Upper lobe of right lung (tissue), 1 donor: ENCODE measurements at places on chromosomes 7 and 10. TPM values are rescaled to one million over a fixed set of nuclear protein-coding genes. Genes with fewer than 3 reads are reported as not detected.

DNA sequence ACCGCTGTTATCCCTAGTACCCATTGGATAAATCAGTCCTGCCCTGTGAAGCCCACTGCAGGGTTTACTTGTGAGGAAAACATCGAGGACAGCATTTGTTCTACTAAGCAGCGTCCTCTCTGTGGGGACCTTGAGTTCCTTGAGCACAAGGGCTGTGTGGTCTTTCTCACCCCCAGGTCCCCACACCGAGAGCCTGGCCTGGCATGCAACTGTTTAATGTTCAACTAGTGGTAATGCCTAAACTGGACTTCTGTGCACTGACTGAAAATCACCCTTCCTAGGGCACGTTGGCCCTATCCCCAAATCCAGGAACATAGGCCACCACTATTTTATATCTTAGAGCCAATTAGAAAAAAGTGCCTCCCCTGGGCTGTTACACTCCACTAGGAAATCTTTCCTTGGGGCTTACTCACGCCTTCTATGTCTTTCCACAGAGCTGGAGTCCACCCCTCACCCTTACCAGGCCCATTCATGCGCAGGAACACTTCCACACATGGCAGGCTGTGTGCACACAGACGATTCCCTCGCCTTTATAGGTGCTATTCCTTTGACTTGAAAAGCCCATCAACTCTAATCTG is 1.7 kb upstream of the TMEM213 start:
- no peak overlapping the region for H3K4me3 ChIP-seq
- H3K27me3 ChIP-seq: no peaks in the 10 kb centered on the region
- no peaks in the 10 kb centered on the region for H3K4me1 ChIP-seq
- no peak for DNase-seq

GRCh38 chr10:8691498-8692017 is 637.1 kb downstream of the GATA3 start:
- no peak overlapping the region for H3K4me3 ChIP-seq
- no peaks in the 10 kb centered on the region for H3K27me3 ChIP-seq
- H3K27ac ChIP-seq: no peak overlapping the region
- DNase-seq: no peak
- no peaks in the 10 kb centered on the region for H3K4me1 ChIP-seq
- no peaks in the 10 kb centered on the region for H3K36me3 ChIP-seq

- no peaks in the 10 kb centered on the region for H3K27me3 ChIP-seq
- peak overlapping the region; percentile 66 for H3K27ac ChIP-seq
- H3K4me3 ChIP-seq: peak overlapping the region; percentile 61
- H3K36me3 ChIP-seq: no peaks in the 10 kb centered on the region
- H3K4me1 ChIP-seq: peaks cover 7% of the 10 kb centered on the region
Observed at GRCh38 chr7:149714910-149715471, 58.4 kb downstream of the ZNF467 start.

GRCh38 chr7:131769241-131769640 is 212.8 kb upstream of the PODXL start:
- H3K4me3 ChIP-seq: no peak overlapping the region
- no peak for DNase-seq
- no peaks in the 10 kb centered on the region for H3K27me3 ChIP-seq
- no peaks in the 10 kb centered on the region for H3K4me1 ChIP-seq

- H3K27ac ChIP-seq: no peak overlapping the region
- no peak for DNase-seq
- no peaks in the 10 kb centered on the region for H3K4me1 ChIP-seq
- peaks cover 9% of the 10 kb centered on the region for H3K36me3 ChIP-seq
Observed at GRCh38 chr7:29511851-29512250, 51.8 kb upstream of the PRR15 start.

GRCh38 chr7:112905950-112906349 is 115.8 kb upstream of the TMEM168 start:
- no peaks in the 10 kb centered on the region for H3K27me3 ChIP-seq
- no peaks in the 10 kb centered on the region for H3K36me3 ChIP-seq
- no peak overlapping the region for H3K27ac ChIP-seq
- no peak for DNase-seq
- H3K4me3 ChIP-seq: no peak overlapping the region

- DNase-seq: no peak
- H3K27ac ChIP-seq: no peak overlapping the region
- H3K27me3 ChIP-seq: peaks cover 6% of the 10 kb centered on the region
- H3K36me3 ChIP-seq: no peaks in the 10 kb centered on the region
Observed at GRCh38 chr10:14302035-14302434, 28.7 kb downstream of the FRMD4A start.

DNA sequence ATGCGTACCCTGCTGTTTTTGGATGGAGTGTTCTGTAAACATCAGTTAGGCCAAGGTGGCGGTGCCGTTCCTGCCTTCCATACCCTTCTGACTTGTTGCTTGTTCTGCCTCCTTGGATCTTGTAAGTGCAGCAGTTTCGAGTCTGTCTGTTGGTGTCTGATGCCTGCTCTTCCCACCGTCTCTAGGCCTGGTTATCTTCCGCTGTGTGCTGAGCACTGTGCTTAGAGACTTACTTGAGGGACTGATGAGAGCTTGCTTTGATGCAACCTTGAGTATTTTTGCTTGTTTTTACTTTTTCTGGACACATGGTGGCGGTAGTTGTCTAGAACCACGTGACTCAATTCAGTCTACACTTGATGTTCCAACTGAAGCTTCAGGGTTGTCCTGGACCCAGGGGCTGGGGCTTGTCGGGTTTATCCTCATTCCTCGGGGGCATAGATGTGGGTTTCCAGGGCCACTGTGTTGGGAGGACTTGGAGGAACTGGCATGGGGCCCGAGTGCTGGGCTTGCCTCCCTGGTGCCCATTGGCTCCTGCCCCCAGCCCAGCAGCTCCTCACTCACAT is 14.4 kb upstream of the SPRN start:
- DNase-seq: no peak
- H3K36me3 ChIP-seq: no peaks in the 10 kb centered on the region
- no peak overlapping the region for H3K4me3 ChIP-seq
- H3K27ac ChIP-seq: no peak overlapping the region

DNA sequence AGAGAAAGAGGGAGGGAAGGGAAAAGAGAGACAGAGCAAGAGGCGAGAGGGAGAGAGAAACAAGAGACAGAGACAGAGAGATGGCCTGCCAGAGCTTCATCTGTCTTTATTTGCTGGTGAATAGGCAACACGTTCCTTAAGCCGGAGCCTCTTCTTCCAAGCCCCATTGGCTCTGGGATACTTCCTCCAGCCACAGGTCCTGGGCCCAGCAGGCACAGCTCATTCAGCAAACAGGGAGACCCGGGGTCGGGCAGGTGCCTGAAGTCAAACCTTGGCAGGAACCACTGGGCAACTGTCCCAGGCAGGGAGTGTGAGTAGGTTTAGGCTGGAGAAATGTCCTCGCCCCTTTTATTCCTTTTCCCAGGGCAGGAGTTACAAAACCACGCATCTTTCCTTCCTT is 68.2 kb downstream of the MYL10 start:
- no peaks in the 10 kb centered on the region for H3K27me3 ChIP-seq
- no peak overlapping the region for H3K4me3 ChIP-seq
- no peaks in the 10 kb centered on the region for H3K36me3 ChIP-seq
- no peak overlapping the region for H3K27ac ChIP-seq
- DNase-seq: no peak

DNA sequence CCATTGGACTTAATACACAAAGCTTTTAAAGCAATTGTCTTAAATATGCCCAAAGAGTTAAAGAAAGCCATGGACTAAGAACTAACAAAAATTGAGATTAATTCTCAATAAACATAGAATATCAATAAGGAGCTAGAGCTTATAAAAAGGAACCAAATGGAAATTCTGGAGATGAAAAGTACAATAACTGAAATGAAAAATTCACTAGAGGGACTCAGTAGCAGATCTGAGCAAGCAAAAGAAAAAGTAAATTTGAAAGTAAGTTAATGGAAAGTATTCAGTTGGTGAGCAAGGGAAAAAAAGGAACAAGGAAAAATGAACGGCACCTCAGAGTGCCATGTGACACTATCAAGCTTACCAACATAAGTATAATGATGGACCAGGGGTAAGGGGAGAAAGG is 209.8 kb downstream of the FZD1 start:
- no peaks in the 10 kb centered on the region for H3K27me3 ChIP-seq
- H3K36me3 ChIP-seq: no peaks in the 10 kb centered on the region
- no peak for DNase-seq
- H3K27ac ChIP-seq: no peak overlapping the region
- H3K4me1 ChIP-seq: no peaks in the 10 kb centered on the region
- no peak overlapping the region for H3K4me3 ChIP-seq

DNA sequence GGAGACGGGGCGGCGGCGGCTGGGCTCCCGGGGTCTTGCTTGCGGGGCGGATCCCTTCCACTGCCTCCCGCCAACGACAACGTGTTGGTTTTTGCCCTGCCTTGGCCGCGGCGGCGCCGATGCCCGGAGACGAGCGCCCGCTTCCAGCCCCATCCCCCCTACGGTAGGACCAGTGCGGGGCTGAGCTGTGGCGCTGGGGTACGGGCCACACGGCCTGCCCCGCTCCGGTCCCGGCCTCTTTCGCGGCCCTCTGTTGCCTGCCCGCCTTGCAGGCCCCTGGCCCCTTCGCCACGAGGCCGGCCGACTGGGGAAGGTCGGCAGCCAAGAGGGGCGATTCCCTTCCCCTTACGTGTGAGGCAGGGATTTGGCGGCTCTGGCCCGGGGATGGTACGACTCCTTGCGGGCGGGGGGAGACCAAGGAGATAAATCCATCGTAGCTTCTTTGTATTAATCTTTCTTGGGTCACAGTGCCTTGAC is 488 bp downstream of the EIF4H start:
- peak overlapping the region; percentile 98 for H3K4me3 ChIP-seq
- peaks cover 28% of the 10 kb centered on the region for H3K36me3 ChIP-seq
- H3K4me1 ChIP-seq: peaks cover 59% of the 10 kb centered on the region
- H3K27ac ChIP-seq: peak overlapping the region; percentile 97
- no peaks in the 10 kb centered on the region for H3K27me3 ChIP-seq

- DNase-seq: no peak
- H3K36me3 ChIP-seq: no peaks in the 10 kb centered on the region
- no peak overlapping the region for H3K27ac ChIP-seq
- no peak overlapping the region for H3K4me3 ChIP-seq
Observed at GRCh38 chr7:94941844-94942632, 34.6 kb downstream of the PPP1R9A start.

DNA sequence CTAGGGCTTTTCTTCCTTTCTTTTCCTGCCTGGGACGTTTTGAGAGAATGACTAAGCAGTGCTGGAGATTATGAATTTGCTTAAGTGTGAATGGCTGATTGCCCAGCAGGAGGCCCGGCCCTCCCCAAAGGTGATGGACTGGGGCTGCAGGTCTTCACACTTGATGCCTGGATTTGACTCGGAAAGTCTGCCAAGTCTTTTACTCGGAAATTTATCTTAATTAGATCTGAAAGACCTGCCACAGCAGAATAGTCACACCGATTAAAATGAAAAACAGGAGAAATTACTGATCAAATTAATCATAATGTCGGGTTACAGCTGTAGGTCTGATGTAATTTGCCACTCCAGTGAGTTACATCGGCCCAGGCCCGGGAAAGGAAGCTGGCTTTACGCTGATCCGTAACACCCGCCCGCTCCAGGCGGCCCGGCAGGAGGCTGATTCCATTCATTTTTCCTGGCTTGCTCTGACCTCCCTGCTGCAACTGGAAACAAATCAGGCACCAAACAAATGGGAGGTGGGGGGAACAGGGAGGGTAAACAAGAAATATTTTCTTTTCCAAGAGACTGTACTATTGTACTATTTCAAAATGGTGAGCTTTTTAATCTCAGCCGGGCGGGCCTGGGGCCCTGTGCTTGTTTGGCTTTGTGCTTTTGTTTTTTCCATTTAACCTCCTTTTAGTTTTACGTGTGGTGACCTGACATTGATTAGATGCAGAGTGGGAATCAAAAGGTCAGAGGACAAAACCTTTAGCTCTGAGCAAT is 212.4 kb upstream of the YAE1 start:
- no peaks in the 10 kb centered on the region for H3K4me1 ChIP-seq
- no peaks in the 10 kb centered on the region for H3K36me3 ChIP-seq
- no peaks in the 10 kb centered on the region for H3K27me3 ChIP-seq

- H3K4me1 ChIP-seq: no peaks in the 10 kb centered on the region
- DNase-seq: no peak
- H3K4me3 ChIP-seq: no peak overlapping the region
- H3K36me3 ChIP-seq: no peaks in the 10 kb centered on the region
- no peaks in the 10 kb centered on the region for H3K27me3 ChIP-seq
- no peak overlapping the region for H3K27ac ChIP-seq
Observed at GRCh38 chr7:123600876-123601275, 745 bp upstream of the ASB15 start.

GRCh38 chr7:22277375-22277774 is 79.6 kb downstream of the RAPGEF5 start:
- no peak for DNase-seq
- H3K27me3 ChIP-seq: no peaks in the 10 kb centered on the region
- no peaks in the 10 kb centered on the region for H3K36me3 ChIP-seq
- no peaks in the 10 kb centered on the region for H3K4me1 ChIP-seq

DNA sequence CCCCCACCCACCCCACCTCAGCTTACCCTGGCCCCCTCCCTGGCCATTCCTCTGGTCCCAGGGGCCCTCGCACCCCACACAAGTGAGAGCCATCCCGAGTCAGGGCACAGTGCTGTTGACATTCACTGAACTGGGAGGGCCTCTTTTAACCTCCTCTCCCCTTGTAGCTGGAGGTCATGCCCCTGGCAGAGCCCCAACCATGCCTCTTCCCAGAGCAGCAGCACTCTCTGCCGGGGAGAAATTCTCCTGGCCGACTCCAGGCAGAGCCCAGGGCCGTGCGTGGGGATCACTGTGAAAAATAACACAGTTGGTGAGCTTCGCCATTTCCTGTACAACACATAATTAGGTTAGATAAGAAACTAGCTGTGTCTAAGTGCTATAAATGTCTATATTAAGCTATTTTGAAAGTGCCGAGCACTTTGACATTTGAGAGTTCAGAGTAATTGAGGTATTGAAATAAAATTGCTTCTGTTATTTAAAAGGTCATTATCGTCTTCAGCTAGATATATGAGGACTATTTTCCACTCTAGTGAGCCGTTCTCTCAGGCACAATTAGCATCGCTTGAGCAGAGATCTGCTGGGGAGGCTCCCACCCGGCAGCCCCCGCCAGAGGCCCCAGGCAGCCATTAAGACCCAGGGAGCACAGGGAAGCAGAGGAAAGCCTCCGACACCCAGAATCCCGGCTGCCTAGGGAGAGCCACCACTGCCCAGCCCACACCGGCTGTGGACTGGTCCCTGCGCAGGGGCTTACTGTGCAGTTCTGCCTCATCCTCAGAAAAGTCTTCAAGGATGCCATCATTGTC is 62.4 kb upstream of the LRRC18 start:
- no peak overlapping the region for H3K4me3 ChIP-seq
- H3K27me3 ChIP-seq: no peaks in the 10 kb centered on the region
- no peak overlapping the region for H3K27ac ChIP-seq
- DNase-seq: no peak

- H3K4me1 ChIP-seq: no peaks in the 10 kb centered on the region
- H3K36me3 ChIP-seq: no peaks in the 10 kb centered on the region
- H3K27me3 ChIP-seq: no peaks in the 10 kb centered on the region
- H3K4me3 ChIP-seq: no peak overlapping the region
- no peak for DNase-seq
Observed at GRCh38 chr10:48748573-48748972, 63.9 kb downstream of the WDFY4 start.

GRCh38 chr10:17029581-17030271 is 99.9 kb downstream of the CUBN start:
- DNase-seq: peak; percentile 74
- H3K4me1 ChIP-seq: peaks cover 54% of the 10 kb centered on the region
- H3K27ac ChIP-seq: peak overlapping the region; percentile 67
- peak overlapping the region; percentile 14 for H3K4me3 ChIP-seq
- no peaks in the 10 kb centered on the region for H3K27me3 ChIP-seq

GRCh38 chr7:108014747-108015682 is 12.1 kb upstream of the LAMB1 start:
- no peak for DNase-seq
- no peak overlapping the region for H3K4me3 ChIP-seq
- no peaks in the 10 kb centered on the region for H3K4me1 ChIP-seq
- no peaks in the 10 kb centered on the region for H3K36me3 ChIP-seq

Gene MUC3A
- total RNA-seq: 2.7 TPM

Gene ALKBH4
- 7.4 TPM for total RNA-seq

Gene MUC12
- total RNA-seq: not detected

Gene AGMO
- total RNA-seq: 0.20 TPM

Gene TRAPPC14
- 19.7 TPM for total RNA-seq

Gene GTF2IRD1
- total RNA-seq: 30.5 TPM
